Thyroid gland (tissue), 4 donors: ENCODE measurements at places on chromosomes 11 and 22. TPM values are rescaled to one million over a fixed set of nuclear protein-coding genes. Genes with fewer than 3 reads are reported as not detected.

GRCh38 chr11:134759855-134760254 lies 347.8 kb upstream of the B3GAT1 start:
- H3K4me1 ChIP-seq: no peaks in the 10 kb centered on the region
- no peaks in the 10 kb centered on the region for H3K36me3 ChIP-seq
- H3K27me3 ChIP-seq: no peaks in the 10 kb centered on the region
- no peak overlapping the region for H3K4me3 ChIP-seq
- DNase-seq: no peak

- H3K4me3 ChIP-seq: no peak overlapping the region
- H3K27ac ChIP-seq: no peak overlapping the region
- no peak for DNase-seq
- H3K27me3 ChIP-seq: no peaks in the 10 kb centered on the region
Measured at GRCh38 chr11:116353589-116353988, 419.2 kb downstream of the BUD13 start.

DNA sequence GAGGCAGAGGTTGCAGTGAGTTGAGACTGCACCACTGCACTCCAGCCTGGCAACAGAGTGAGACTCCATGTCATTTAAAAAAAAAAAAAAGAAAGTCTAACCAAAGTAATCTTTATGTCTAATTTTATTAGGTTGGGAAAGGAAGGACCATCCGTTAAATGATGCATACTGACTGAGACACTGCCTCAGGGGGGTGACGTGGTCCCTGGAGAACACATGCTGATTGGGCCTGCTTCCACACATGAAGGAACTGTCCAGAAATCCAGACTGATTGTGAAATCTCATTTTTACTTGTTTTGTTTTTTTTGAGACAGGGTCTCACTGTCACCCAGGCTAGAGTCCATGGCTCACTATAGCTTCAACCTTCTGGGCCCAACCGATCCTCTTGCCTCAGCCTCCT lies 5.5 kb downstream of the SF3A1 start:
- H3K4me3 ChIP-seq: no peak overlapping the region
- peaks cover 33% of the 10 kb centered on the region for H3K36me3 ChIP-seq
- no peaks in the 10 kb centered on the region for H3K27me3 ChIP-seq
- no peak for DNase-seq

Gene CRYBB1
- total RNA-seq: not detected

Gene OR51E2
- total RNA-seq: not detected

- H3K36me3 ChIP-seq: no peaks in the 10 kb centered on the region
- peak; percentile 40 for DNase-seq
- H3K27me3 ChIP-seq: no peaks in the 10 kb centered on the region
- no peak overlapping the region for H3K27ac ChIP-seq
Measured at GRCh38 chr22:50360578-50360977, 17.5 kb downstream of the PPP6R2 start.

GRCh38 chr11:95415837-95416304 lies 184.9 kb upstream of the SESN3 start:
- no peak overlapping the region for H3K27ac ChIP-seq
- DNase-seq: no peak
- H3K36me3 ChIP-seq: no peaks in the 10 kb centered on the region
- no peak overlapping the region for H3K4me3 ChIP-seq

GRCh38 chr11:128187835-128188234 lies 399.5 kb downstream of the ETS1 start:
- no peaks in the 10 kb centered on the region for H3K27me3 ChIP-seq
- H3K36me3 ChIP-seq: no peaks in the 10 kb centered on the region

DNA sequence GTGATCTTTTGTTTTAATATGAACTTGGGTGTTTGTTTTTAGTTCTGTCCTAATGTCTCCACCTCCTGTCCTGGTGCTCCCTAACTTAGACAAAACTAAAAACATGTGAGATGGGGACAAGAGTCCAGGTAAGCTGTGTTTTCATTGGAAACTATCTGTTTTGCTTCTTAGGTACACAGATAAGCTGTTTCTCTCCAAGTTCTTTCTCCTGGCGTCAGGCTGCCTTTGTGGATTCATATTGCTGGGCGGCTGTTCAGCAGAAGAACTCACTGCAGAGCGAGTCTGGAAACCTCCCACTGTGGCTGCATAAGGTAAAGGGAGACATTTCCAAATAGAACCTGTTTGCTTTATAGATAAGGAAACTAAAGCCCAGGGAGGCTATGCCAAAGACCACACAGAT lies 24.7 kb downstream of the PANX1 start:
- no peak overlapping the region for H3K27ac ChIP-seq
- no peaks in the 10 kb centered on the region for H3K27me3 ChIP-seq
- H3K4me3 ChIP-seq: no peak overlapping the region
- no peaks in the 10 kb centered on the region for H3K36me3 ChIP-seq
- H3K4me1 ChIP-seq: peaks cover 22% of the 10 kb centered on the region

GRCh38 chr22:30289980-30290313 lies 642 bp upstream of the CASTOR1 start:
- H3K36me3 ChIP-seq: peaks cover 31% of the 10 kb centered on the region
- no peaks in the 10 kb centered on the region for H3K27me3 ChIP-seq
- DNase-seq: no peak
- peaks cover 38% of the 10 kb centered on the region for H3K4me1 ChIP-seq

Gene ADAMTS15
- 26.2 TPM for total RNA-seq

Gene QSER1
- total RNA-seq: 35.5 TPM

GRCh38 chr11:75326439-75326810 lies 25.0 kb downstream of the ARRB1 start:
- no peak overlapping the region for H3K27ac ChIP-seq
- no peaks in the 10 kb centered on the region for H3K27me3 ChIP-seq
- H3K4me1 ChIP-seq: peaks cover 7% of the 10 kb centered on the region
- no peak for DNase-seq
- H3K36me3 ChIP-seq: no peaks in the 10 kb centered on the region
- no peak overlapping the region for H3K4me3 ChIP-seq

- H3K36me3 ChIP-seq: no peaks in the 10 kb centered on the region
- H3K27ac ChIP-seq: no peak overlapping the region
- no peaks in the 10 kb centered on the region for H3K27me3 ChIP-seq
- no peaks in the 10 kb centered on the region for H3K4me1 ChIP-seq
- H3K4me3 ChIP-seq: no peak overlapping the region
Measured at GRCh38 chr11:130390071-130390758, 38.2 kb downstream of the ADAMTS8 start.

GRCh38 chr11:43243927-43244326 lies 67.9 kb upstream of the API5 start:
- DNase-seq: no peak
- no peak overlapping the region for H3K4me3 ChIP-seq
- no peak overlapping the region for H3K27ac ChIP-seq
- H3K36me3 ChIP-seq: no peaks in the 10 kb centered on the region
- no peaks in the 10 kb centered on the region for H3K27me3 ChIP-seq
- H3K4me1 ChIP-seq: no peaks in the 10 kb centered on the region

DNA sequence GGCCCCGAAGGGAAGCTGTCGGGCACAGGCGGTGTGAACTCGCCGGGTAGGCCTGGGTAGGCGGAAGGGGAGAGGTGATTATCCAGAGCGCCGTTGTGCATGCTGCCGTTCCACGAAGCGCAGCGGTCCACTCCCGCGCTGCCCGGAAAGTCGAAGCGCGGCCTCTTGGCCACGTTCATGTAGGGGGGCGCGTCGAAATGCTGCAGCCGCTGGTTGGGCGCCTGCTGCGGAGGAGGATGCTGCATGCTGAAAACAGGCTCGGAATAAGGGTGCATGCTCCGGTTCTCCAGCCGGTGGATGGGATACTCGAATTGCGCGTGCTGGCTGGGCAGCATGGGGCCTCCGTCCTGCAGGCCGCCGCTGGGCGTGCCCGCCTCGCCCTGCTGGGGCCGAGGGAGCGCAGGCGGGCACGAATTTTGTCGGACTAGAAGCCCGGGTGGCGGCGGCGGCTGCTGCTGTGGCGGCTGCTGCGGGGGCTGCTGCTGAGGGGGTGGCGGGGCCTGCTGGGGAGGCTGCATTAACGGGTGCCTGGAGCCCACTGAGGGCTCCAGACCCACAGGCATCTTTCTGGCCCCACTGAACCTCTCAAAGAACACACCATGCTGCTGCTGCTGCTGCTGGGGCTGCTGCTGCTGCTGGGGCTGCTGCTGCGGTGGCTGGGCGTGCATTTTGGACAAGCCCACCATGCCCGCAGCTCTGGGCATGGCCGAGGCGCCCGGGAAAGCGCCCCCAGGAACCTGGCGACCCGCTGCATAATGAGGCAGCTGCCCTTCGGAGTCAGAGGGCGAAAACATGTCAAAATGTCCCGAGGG lies 2.3 kb downstream of the MN1 start:
- no peak for DNase-seq
- no peaks in the 10 kb centered on the region for H3K36me3 ChIP-seq
- H3K4me3 ChIP-seq: no peak overlapping the region
- H3K27ac ChIP-seq: peak overlapping the region; percentile 33
- peaks cover 17% of the 10 kb centered on the region for H3K4me1 ChIP-seq

- H3K27me3 ChIP-seq: no peaks in the 10 kb centered on the region
- no peaks in the 10 kb centered on the region for H3K36me3 ChIP-seq
- no peak overlapping the region for H3K4me3 ChIP-seq
- peaks cover 43% of the 10 kb centered on the region for H3K4me1 ChIP-seq
- no peak for DNase-seq
Measured at GRCh38 chr11:123544631-123545375, 109.6 kb downstream of the SCN3B start.

Gene KRTAP5-3
- not detected for total RNA-seq

DNA sequence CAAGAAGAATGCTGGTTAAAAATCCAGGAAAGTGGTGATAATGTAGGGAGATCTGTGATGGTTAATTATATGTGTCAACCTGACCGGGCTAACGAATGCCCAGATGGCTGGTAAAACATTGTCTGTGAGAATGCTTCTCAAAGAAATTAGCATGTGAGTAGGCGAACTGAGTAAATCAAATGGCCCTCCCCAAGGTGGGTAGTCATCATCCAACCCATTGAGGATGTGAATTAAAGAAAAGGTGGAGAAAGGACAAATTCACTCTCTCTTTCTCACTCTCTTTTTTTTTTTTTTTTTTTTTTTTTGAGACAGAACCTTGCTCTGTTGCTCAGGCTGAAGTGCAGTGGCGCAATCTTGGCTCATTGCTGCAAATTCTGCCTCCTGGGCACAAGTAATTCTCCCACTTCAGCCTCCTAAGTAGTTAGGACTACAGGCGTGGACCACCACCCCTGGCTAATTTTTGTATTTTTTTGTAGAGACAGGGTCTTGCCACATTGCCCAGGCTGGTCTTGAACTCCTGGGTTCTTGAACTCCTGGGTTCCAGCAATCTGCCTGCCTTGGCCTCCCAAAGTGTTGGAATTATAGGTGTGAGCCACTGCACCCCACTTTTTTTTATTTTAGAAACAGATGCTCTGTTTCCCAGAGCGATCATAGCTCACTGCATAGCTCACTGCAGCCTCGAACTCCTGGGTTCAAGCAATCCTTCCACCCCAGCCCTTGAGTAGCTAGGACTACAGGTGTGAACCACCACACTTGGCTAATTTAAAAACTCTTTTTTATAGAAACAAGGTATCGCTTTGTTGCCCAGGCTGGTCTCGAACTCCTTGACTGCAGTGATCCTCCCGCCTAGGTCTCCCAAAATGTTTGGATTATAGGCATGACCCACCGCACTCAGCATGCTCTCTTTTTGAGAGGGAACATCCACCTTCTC lies 22.0 kb upstream of the P2RY6 start:
- peak; percentile 42 for DNase-seq
- no peaks in the 10 kb centered on the region for H3K4me1 ChIP-seq
- no peak overlapping the region for H3K27ac ChIP-seq
- H3K36me3 ChIP-seq: no peaks in the 10 kb centered on the region
- H3K27me3 ChIP-seq: no peaks in the 10 kb centered on the region

DNA sequence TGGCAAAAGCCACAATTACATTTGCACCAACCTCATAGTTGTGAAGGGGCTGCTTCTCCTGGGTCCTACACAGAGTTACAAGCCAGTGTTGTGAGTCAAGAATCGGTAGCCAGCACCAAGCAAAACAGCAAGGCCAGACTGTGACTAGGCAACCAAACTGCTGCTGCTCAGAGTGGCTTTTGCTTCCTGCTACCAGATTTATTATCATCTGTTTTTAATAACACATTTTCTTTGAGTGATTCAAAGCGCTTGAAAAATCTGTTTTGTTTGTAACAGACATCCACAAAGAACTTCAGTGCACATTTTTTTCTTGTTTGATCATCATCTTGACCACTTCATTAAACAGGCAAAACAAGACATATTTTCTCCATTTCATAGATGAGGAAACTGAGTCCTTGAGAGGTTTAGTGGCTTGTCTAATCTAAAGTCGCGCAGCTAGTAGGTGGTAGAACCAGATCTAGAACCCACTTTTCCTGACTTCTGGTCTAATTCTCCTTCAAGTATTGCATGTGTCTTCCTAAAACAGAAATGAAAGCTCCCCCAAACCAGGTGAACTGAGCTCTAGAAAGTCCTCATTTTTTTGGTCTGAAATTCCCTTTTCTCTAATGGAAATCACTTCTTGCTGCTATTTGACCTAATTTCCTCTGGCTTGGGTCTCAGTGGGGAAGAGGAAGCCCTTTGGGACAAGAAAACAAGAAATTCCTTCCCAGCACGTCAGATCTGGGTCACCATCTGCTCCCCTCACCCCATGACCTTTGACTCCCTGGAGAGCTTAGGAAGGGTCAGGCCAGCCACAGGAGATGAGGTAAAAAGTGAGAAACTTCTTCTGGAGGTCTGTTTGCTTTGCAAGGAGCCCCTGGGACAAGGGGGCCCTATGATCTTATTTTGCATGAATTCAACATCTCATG lies 39.9 kb downstream of the CWC15 start:
- H3K4me3 ChIP-seq: no peak overlapping the region
- no peak overlapping the region for H3K27ac ChIP-seq
- no peak for DNase-seq
- no peaks in the 10 kb centered on the region for H3K36me3 ChIP-seq

Gene MUC15
- 135 TPM for total RNA-seq

DNA sequence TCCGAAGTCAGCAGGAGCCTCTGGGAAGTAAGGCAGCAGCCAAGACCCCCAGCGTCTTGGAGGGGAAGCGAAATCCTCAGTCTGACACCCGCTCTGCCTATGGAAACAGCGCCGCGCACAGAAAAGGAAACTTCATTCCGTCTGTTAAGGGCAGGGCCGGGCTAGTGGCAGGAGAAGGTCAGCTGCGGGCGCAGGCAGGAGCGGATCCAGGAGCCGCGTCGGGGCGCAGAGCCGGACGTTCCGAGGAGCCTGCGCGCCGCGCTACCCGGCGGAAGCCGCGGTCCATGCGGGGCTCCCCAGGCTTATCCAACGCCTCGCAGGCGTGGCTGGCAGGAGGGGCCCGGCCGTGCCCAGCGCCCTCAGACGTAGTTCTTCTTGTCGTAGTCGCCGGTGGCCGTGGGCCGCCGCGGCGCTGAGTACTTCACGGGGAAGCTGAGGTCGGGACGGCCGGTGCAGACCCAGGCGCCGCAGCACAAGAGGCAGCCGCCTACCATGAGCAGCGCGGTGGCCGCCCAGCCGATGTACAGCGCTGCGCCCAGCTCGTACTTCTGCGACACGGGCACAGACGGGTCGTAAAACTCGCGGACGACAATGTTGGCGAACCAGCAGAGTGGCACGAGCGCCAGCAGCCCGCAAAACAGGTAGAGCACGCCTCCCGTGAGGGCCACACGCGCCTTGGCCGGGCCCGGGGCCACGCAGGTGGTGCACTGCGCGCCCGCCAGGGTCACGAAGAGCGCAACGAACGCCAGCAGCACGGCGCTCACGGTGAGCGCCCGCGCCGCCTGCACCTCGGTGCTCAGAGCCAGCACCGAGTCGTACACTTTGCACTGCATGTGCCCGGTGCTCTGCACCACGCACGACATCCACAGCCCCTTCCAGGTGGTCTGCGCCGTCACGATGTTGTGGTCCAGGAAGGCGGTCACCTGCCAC lies 705 bp downstream of the CLDN5 start:
- no peak overlapping the region for H3K4me3 ChIP-seq
- H3K36me3 ChIP-seq: no peaks in the 10 kb centered on the region
- no peaks in the 10 kb centered on the region for H3K27me3 ChIP-seq
- peak overlapping the region; percentile 44 for H3K27ac ChIP-seq

Gene SPA17
- total RNA-seq: 13.8 TPM

GRCh38 chr11:130197386-130198035 lies 37.9 kb downstream of the ST14 start:
- H3K4me1 ChIP-seq: no peaks in the 10 kb centered on the region
- H3K27me3 ChIP-seq: no peaks in the 10 kb centered on the region
- H3K27ac ChIP-seq: no peak overlapping the region
- no peak overlapping the region for H3K4me3 ChIP-seq
- H3K36me3 ChIP-seq: peaks cover 49% of the 10 kb centered on the region
